ENCODE measurements at places on chromosomes 1 and 21. TPM values are rescaled to one million over a fixed set of nuclear protein-coding genes. Genes with fewer than 3 reads are reported as not detected.

Gene MYOM3
- 0.15 TPM for total RNA-seq

Gene AIRE
- total RNA-seq = not detected

GRCh38 chr1:97094247-97094972 is 372.8 kb downstream of the PTBP2 start:
- no peak overlapping the region for H3K27ac ChIP-seq
- no peak overlapping the region for H3K4me3 ChIP-seq
- H3K36me3 ChIP-seq = peaks cover 17% of the 10 kb centered on the region
- H3K4me1 ChIP-seq = no peaks in the 10 kb centered on the region

GRCh38 chr1:57897581-57897980 is 473.7 kb upstream of the DAB1 start:
- no peak for DNase-seq
- H3K4me3 ChIP-seq = no peak overlapping the region
- H3K27ac ChIP-seq = no peak overlapping the region

- no peak for DNase-seq
- H3K36me3 ChIP-seq = no peaks in the 10 kb centered on the region
- H3K4me3 ChIP-seq = no peak overlapping the region
- no peaks in the 10 kb centered on the region for H3K27me3 ChIP-seq
- no peak overlapping the region for H3K27ac ChIP-seq
- H3K4me1 ChIP-seq = no peaks in the 10 kb centered on the region
Measured at GRCh38 chr1:223515421-223515820, 122.2 kb downstream of the CCDC185 start.

All from lower lobe of right lung (tissue), 2 donors.